A172 (cell line): ENCODE measurements at places on chromosomes 7 and 10.

DNA sequence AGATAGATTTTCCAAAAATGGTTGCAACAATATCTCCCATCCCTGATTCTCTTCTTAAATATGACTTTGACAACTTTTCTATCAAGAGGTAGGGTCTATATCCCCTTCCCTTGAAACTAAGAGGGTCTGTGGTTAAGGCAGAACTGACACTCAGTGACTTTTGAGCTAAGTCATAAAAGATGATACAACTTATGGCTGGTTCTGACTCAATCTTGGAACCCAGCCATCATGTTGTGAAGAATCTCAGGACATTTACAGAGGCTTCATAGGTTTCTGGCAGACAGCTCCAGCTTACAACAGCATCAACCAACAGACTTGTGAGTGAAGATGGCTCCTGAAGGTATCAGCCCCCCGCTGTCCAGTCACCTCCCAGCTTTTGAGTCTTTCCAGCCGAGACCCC, 203.5 kb downstream of the RNLS start:
- no peak for DNase-seq

- no peak for DNase-seq
These were observed 8.0 kb downstream of the TSPAN15 start for GRCh38 chr10:69459101-69459790.

DNA sequence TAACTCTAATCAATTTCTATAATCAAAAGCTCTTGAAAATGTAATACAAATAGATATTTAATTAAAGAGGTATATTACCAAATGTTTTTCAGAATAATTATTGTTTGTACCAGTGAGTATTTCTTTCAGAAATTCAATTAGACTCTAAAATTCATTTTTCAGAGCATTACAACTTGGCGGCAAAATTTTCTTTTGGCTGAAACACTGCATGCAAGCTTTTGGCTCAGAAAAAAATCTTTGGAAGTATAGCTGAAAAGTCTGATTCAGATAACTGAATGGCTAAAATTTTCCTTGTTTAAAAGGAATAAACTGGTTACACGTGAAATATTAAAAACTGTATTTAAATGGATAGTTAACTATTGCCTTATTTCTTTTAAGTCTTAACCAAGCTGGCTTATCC, 202.6 kb upstream of the KAT6B start:
- no peak for DNase-seq

DNA sequence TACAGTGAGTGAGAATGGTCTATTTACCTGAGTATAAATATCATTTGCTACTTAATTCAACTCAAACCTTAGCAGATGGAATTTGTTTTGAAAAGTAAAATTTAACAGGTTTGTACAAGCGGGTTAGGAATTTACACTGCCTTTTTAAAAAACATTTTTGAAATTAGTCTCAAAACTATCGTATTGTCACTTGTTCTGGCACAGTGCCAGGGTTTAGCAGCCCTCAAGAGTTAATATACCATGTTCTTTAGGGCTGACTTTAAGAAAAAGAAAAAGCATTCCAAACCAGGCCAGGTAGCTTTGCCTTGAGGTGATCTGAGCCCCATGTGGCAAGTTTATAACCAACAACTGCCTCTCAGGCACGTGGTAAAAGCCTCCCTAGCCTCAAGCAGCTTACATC, 17.8 kb downstream of the CCNJ start:
- no peak for DNase-seq

GRCh38 chr7:106022193-106022821, 59.2 kb downstream of the CDHR3 start:
- DNase-seq, result no peak

GRCh38 chr7:95322396-95322795, 1.9 kb downstream of the PON1 start:
- no peak for DNase-seq

GRCh38 chr10:15363031-15363430, 8.1 kb downstream of the FAM171A1 start:
- peak; percentile 66 for DNase-seq
